ENCODE measurements at places on chromosomes 3 and 15.

DNA sequence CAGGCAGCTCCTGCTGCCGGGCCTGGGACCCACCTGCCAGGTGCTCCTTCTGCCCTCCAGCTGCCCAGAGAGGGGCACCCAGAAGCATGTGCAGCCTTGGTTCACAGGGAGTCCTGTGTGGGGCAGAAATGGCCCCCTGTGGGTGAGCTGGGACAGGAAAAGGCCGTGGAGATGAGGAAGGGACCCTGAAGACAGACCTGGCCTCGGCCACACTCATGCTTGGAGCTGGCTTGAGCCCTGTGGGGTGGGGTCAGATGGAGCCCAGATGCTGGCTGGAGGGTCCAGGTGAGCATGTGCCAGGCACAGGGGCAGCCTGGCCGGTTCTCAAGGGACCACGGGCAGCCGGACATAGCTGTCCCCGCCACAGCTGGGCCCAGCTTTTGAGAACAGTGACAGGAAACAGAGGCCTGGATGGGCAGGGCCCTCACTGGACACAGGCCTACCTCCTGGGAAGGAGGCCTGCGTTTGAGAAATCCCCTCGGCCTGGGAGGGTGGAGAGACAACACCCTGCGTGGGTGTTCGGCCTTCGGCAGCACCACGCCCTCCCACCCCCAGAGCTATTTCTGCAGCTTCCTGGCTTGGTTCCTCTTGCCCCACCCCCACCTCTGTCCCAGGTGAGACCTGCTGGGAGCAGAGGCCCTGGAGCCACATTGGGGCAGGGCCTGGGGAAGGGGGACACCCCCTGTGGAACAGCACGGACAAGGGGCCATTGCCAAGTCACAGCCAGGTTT, 132.6 kb upstream of the MEF2A start:
- DNase-seq, result no peak

DNA sequence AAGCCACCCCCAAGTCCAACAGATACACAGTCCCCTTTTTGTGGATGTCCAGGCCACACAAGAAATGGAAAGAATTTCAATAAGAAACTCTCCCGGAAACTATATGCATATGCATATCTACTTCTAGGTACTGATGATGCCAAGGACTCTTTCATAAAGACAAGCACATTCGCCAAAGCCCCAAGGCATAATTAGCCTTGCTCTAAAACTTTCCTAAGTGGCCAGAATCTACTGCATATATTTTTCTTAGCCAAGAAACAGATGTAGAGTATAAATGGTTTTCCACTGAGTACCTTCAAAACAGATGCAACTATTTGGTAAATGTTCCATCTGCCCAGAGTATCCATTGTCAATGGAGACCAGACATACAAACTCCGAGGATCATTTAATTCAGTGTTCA, 73.9 kb downstream of the MAGI1 start:
- no peak for DNase-seq

DNA sequence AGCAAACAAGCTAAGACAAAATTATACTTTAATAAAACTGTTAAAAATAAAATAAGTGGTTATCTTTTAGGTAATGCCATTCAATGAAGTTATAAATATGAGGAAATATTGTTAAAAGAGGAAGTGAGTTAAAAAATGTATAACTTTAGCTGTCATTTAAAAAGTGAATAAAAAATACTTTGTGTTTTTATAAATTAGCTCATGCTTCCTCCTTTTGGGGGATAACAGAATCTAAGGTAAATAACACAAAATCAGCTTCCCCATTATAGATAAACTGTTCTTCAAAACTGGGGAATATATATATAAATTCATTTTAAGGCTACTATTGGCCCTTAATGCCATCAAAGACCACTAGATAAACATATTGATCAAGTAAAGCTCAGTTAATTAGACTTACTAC, 113.7 kb upstream of the AADACL2 start:
- DNase-seq, result no peak

- DNase-seq, result no peak
Measured at GRCh38 chr3:88321363-88322050, 171.7 kb downstream of the C3orf38 start.

- no peak for DNase-seq
Measured at GRCh38 chr3:196800742-196801434, 61.2 kb downstream of the PAK2 start.

DNA sequence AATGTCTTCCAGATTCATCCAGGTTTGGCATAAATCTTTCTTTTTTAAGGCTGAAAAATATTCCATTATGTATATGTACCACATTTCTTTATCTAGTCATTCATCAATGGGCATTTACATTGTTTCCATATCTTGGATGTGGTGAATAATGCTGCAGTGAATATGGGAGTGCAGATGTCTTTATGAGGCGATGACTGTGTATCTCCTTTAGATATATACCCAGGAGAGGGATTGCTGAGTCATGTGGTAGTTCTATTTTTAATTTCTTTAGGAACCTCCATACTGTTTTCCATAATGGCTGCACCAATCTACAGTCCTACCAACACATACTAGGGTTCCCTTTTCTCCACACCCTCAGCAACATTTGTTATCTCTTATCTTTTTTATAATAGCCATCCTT, 96.3 kb downstream of the LRRC28 start:
- DNase-seq, result no peak

- DNase-seq, result no peak
Measured at GRCh38 chr3:4772171-4772804, 206.9 kb upstream of the BHLHE40 start.

DNA sequence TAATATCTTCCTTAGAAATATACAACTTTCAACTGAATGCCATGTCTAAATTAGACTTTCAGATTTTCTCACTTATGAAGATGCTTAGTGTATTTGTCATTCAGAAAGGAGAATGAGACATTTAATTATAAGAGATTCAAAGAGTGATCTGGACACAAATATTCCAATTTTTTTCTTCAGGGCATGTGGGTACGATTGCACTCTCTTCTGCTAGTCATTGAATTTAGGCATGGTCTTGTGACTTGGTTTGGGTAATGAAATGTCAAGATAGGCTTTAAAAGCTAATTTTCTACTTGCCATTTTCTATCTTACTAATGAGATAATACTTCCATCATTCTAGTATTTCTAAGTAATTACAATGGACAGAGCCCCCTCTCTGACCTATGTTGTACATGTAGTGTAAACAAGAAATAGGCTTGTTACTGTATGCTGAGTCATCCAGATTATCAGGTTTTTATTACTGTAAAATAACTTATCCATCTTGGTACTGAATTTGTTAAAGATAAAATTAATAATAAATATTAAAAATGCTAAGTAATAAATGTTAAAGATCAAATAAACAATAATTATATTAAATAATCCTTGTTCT, 770.8 kb upstream of the BCHE start:
- no peak for DNase-seq

- no peak for DNase-seq
Measured at GRCh38 chr3:165378761-165379160, 182.6 kb upstream of the SLITRK3 start.

- no peak for DNase-seq
Measured at GRCh38 chr15:31211353-31211752, 109.8 kb upstream of the TRPM1 start.

DNA sequence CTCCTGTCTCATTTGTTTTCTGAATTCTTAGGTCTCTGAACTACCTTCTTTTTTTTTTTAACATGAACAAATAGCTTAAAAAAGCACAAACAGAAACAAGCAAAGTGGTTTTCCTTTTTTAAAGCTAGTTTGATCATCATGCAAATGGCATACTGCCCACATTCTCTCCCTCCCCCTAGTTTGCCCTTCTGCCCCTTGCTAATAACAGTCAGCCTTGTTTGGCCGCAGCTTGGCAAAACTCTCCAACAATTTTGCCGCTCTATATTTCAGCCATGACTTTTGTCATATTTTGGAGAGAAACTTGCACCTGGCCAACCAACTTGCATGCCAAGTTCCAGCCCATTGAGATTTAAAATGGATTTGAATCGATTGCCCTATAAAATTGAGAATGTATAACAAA, 666.0 kb upstream of the NR2F2 start:
- DNase-seq, result no peak

GRCh38 chr15:84736375-84736774, 12.0 kb upstream of the ZNF592 start:
- DNase-seq, result no peak

- peak; percentile 17 for DNase-seq
Measured at GRCh38 chr3:133930341-133930933, 34.8 kb upstream of the RAB6B start.

GRCh38 chr15:89075101-89075640, 13.1 kb upstream of the ABHD2 start:
- no peak for DNase-seq

GRCh38 chr3:23776352-23776891, 29.3 kb upstream of the UBE2E1 start:
- no peak for DNase-seq

DNA sequence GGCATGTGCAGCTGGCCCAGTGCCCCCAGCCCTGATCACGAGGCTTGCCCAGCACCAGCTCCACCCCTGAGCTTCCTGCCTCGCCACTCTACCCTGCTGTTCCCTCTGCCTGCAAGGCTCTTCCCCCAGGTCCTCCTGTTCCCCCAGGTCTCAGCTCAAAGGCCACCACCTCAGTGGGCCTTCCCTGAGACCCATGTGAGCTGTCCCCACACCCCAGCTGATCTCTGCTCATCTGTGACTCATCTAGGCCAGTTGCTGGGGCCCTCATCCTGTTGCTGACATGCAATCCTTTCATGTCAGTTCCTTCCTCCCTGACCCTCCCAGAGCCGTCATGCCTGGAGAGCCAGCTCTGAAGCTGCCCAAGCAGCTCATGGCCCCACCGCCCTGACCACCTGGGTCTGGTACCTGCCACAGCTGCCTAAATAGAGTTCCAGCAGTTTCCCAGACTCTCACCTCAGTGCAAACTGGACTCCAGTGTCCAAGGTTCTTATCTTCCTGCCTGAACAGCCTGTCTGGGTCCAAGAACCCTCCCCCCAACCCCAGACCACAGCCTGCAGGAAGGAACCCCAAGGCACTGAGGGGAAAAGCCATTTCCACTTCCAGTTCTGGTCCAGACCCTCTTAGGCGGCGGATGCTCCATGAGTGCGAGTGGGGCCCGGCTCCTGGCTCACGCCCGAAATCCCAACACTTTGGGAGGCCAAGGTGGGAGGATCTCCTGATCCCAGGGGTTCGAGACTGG, 116.6 kb upstream of the IQSEC1 start:
- no peak for DNase-seq

GRCh38 chr15:74214324-74215021, 11.9 kb upstream of the STRA6 start:
- DNase-seq, result no peak

GRCh38 chr3:33645060-33645647, 72.9 kb downstream of the CLASP2 start:
- no peak for DNase-seq

DNA sequence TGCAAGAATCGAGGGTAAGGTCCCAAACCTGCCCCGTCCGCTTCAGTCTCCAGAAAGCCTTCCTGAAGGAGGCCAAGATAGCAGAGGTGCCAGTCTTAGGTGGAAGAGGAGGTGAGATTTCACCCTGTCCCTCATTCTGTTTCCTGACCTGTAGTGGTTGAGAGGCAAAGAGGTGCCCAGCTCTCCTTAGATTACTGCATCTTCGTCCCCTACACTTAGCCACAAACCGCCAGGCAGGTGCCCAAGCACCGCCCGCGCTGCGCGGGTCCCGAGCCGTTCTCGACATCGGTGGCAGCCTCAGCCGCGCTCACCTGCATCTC, 23.8 kb upstream of the POLG start:
- DNase-seq, result no peak

GRCh38 chr3:128100161-128100560, 23.5 kb downstream of the RUVBL1 start:
- DNase-seq, result no peak

GRCh38 chr3:46370839-46371518, at the start of gene CCR5:
TSS of gene CCR5 (plus strand) at chr3:46370946. CDS start at chr3:46372903, 1,957 bp downstream.
- DNase-seq, result no peak

Measured in NCI-H345 (cell line).